Naive B cell (primary cell): ENCODE measurements at places on chromosomes 3 and 15.
A peak's percentile ranks its signal among the peaks of the same experiment; 100 is the strongest.

GRCh38 chr3:169390271-169390670 is 273.2 kb downstream of the MECOM start:
- no peak for DNase-seq

DNA sequence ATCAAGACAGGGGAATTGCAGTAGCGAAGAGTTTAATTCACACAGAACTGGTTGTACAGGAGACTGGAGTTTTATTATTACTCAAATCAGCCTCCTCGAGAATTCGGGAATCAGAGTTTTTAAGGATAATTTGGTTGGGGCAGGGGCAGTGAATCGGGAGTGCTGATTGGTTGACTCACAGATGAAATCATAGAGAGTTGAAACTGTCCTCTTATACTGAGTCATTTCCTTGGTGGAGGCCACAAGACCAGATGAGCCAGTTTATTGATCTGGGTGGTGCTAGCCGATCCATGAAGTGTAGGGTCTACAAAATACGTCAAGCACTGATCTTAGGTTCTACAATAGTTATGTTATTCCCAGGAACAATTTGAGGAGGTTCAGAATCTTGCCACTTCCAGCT is 5.3 kb upstream of the ZNF770 start:
- DNase-seq, result no peak

GRCh38 chr15:80060356-80061006 is 1.0 kb downstream of the ZFAND6 start:
- peak; percentile 12 for DNase-seq

GRCh38 chr15:65921780-65922179 is 52.5 kb downstream of the RAB11A start:
- DNase-seq, result no peak

GRCh38 chr3:160448845-160449635 is 546 bp downstream of the TRIM59 start:
- no peak for DNase-seq

DNA sequence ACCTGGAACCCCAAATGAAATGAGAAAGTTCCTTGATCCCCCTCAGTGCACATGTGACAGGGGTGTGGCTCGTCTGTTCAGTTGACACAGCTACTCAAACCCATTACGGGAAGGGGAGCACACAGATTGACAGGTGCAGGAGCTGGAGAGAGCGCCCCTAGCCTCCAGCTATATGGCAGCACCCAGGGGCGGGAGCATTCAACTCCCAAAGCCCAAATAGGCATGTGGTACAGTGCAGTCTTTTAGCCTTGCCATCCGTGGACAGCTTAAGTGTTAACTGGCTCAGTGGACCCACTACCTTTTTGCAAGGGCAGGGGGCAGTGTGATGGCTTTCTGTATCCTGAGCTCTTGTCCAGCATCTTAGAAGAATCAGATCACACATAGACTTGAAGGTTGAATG is 1374.2 kb upstream of the ALCAM start:
- DNase-seq, result no peak

DNA sequence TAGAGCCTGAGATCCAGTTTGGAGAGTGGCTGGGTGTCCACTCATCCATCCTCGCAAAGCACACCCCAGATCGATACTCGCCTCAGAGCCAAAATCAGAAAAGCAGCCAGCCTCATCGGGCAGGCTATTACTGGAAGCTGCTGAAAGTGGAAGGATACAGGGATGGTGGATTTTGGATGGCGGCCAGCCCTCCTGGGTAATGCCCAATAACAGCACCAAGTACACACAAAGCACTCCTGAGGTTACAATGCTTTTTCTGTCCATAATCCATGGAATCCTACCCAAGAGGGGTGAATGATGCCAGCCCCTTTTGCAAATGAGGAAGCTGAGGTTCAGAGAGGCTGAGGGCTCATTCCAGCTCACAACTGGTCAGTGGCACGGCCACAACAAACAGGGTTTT is 93.1 kb upstream of the SLC6A11 start:
- DNase-seq, result no peak

DNA sequence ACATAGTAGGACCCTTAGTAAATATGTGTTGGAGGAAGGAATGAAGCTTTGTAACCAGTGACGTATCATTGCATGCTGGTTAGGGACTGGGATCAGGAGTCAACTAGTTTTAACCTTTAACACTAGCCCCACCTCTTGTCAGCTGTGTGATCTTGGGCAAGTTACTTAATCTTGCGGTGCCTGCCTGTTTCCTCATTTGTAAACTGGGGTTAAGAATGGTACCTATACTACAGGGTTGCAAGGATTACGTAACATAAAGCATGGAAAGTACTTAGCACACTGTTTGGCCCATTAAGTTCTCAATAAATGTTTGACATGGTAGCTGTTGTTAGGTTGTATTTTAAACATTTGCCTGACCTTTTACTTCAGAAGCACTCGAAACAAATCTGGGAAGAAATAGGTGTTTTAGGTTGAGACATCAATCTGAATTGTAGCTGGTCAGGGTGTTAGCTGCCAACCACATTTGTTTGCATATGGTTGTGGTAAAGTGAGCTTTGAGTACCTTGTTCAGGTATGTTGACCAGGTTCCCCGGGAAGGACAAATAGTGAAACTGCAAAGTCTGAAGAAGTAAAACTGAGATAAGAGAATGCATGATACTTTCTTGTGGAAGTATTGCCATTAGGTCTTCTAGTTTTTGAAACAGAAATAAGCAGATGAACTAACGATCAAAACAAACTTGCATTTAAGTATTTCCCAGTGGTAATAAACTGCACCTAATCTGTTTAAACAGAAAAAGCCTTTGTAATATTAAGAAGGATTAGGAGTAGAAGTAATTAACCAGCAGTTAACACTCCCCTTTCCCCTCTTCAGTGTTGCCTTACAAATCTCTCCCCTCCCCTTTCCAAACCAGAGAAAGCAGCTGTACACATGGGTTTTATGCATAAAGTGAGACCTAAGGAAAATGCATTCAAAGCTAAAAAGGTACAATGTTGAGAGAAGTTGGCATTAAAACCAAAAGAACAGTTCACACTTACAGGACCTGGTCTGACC is 25.8 kb upstream of the SCAANT1 start:
- DNase-seq, result no peak

DNA sequence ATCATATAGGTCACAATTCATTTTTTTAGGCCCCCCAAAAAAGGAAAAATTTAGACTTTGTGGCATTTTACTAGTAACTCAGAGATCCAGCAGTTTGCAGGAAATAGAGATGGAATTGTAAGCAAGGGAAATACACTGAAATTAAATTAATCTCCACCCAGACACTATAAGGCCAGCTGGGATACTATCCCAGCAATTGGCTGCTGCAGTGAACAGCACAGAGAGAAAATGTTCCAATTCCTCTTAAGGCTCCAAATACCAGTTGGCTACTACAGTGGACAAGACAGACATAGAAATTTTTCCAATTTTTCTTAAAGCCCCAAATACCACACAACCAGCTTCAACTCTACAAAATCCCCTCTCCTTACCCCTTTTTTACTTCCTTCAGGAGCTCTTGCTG is 78.9 kb downstream of the ULK4 start:
- DNase-seq, result no peak

GRCh38 chr15:23514484-23514883 is 51.0 kb upstream of the MKRN3 start:
- DNase-seq, result no peak

DNA sequence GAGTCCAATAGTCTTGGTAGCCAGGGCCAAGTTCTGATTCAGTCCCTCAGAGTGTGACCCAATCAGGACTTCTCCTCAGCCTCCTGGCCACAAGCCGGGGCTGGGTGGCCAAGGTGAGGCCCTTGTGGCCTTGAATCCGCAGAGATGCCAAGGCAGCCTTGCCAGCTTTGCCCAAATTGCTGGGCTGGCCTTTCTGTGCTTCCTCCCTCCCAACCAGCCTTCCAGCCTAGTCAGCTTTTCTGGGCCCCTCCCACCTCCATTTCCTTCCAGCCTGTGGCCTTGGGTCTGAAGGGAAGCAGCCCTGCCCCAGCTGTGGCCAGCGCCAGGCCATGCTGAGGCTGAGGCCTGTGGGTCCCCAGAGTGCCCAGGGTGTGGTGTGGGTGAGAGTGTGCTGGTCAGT is 34.3 kb upstream of the ANKDD1A start:
- no peak for DNase-seq

- DNase-seq, result no peak
Observed at GRCh38 chr3:190444576-190445145, 5.0 kb downstream of the TMEM207 start.

DNA sequence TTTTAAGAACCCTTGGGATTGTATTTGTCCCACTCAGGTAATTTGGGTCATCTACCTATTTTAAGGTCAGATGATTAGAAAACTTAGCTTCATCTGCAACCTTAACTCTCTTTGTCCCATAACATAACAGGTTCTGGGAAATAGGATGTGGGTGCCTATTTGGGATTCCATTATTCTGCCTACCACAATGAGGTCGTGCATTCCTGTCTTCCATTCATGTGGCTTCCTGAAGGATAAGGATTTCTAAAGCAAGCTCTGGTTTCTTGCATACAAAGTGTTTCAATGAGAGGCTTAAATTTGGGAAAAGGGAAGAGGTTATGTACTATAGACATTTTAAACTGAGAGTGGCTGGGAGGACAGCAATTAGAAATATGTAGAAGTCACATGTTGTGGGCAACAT is 190.3 kb downstream of the MCTP2 start:
- DNase-seq, result no peak

DNA sequence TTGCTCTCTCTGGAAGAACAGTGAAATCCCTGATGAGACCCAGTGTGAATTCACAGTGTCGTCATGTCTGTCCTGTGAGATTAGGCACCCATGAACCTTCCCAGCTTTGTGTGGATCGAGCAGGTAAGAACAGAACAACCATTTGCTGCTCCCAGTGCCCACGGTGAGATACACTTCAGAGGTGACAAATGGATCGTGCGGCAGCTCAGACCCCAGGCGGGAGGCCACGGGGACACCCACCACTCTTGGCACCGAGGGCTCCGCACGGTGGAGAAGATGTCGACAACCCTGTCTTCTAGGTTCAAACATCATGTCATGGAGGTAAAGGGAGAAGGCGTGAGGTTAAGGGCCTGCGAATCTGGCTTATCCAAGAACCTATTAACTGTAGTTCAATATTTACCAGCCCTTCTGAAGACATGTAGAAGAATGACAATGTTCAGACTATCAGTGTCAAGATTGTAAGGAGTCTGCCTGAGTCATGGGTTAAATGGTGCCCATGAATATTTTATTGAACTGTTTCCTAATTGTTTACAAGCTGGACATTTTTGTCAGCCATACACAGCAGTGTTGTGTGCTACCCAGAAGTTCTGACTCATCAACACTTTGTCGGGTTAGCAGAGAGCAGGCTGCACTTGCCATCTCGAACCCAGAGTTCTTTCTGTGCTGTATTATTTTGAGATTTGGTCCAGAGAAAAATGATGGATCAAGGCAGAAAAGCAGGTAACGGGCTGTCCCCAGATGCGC is 15.5 kb upstream of the PCSK6 start:
- DNase-seq, result no peak

DNA sequence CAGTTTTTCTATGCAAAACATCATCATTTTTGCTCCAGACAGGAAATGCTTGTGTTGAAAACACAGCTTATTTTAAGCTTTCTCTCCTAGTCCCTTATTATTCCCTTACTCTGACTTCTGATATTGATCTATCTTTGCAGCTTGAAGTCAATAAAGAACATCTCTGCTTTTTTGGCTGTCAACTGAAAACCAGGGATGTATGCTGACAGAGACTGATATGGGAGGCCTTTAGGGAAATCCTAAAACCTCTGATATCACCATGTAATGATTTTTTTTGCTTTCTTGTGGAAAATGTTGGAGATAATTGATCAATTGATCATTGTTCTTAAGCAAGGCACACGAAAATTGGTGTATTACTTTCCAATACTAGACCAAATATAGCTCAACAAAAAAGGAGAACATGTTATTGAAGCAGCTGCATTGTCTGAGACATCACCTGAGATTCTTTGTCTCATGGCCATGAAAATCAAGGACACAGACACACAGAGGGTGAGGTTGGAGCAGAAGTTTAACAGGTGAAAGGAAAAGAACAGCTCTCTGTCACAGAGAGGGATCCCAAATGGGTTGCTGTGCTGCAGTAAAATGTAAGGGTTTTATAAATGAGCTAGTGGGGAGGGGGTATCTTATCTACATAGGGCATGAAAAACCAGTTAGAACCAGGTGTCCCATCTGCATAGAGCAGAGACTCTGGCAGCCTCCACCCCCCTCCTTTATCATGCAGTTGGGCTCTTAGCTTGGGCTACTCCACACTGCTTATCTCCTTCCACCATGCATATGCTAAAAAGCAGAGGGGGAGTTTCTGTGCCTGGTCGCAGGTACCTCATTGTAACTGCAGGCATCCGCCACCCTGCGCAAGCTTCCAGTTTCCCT is 17.0 kb upstream of the SENP7 start:
- DNase-seq, result no peak

DNA sequence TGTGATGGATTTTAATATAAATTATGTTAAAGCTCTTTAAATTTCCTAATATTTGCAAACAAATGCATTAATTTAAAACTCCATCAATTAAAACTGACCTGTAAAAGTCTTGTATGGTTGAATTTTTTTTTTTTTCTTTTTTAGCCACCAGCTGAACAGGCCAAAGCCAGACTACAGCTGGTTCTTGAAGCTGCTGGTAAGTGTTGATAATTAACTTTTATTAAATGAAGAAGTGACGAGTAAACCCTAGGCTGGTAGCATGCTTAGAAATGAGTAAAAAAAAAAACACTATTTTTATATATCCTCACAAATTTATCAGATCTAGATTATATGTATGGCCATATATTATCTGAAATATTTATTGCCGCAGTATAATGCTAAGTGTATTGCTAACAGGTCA is 216.3 kb upstream of the MLF1 start:
- DNase-seq, result no peak

DNA sequence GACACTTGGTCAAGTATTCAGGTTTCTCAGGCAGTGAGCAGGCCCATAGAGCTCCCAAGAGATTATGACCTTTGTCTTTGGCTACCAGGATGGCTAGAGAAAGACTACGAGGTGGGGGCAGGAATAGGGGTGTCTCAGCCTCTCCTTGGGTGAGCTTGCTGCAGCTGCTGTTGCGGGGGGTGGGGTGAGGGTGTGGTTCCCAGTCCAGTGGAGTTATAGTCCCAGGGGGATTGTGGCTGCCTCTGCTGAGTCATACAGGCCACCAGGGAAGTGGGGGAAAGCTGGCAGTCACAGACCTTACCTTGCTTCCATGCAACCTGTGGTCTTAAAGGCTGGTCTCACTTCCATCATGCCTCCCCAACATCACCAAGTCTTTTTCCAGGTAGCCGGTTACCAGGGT is 31.7 kb downstream of the ATP2C1 start:
- no peak for DNase-seq

DNA sequence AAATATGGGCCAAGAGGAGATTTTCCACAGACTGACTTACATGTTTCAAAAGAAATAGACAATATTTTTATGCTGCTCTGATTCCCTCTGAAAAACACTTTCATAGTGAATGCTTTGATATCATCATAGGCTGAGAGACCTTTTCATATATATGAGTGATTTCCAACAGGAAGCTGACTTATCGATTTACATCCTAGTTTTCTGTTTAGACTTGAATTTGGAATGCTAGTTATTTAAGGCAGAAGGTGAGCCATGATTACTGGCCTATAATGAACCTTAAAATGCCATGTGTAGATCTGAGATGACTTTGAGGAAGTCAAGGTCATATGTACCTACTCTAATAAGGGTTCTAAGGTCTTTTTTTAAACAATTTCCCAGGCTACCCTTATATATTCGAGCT is 1126.1 kb downstream of the ROBO1 start:
- no peak for DNase-seq

GRCh38 chr3:58082047-58082446 is 73.8 kb downstream of the FLNB start:
- no peak for DNase-seq

GRCh38 chr3:52397676-52398399 is 47.1 kb downstream of the SEMA3G start:
- DNase-seq, result no peak

GRCh38 chr3:185880600-185880999 is 55.8 kb upstream of the IGF2BP2 start:
- DNase-seq, result no peak
